Stimulated activated CD4-positive, alpha-beta T cell treated with anti-CD3 and anti-CD28 coated beads, Interleukin-12 subunit alpha, Interleukin-12 subunit beta, amount 100 ng/mL, for 48 hours (primary cell): ENCODE measurements at places on chromosomes 12 and 14.

GRCh38 chr12:61821381-61821780, 438.8 kb upstream of the USP15 start:
- DNase-seq, result no peak

- no peak for DNase-seq
Observed at GRCh38 chr12:64631197-64631596, 20.9 kb downstream of the RASSF3 start.

DNA sequence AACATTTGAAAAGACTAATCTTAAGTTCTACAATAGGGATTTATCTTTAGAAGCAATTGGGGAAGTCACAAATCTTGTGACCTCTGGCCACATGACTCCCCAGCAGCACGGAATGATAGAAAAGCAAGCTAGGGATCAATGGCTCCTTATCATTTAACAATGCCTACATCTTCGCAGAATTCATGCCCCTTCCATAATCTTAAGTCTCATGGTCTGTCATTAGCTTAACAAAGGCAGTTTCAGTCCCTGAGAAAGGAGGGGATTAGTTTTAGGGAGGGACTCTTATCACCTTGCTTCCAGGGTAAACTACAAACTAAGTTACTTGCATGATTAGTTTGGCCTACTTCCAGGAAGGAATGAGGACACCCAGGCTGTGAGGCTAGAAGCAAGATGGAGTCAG, 486.0 kb downstream of the RMST start:
- no peak for DNase-seq

DNA sequence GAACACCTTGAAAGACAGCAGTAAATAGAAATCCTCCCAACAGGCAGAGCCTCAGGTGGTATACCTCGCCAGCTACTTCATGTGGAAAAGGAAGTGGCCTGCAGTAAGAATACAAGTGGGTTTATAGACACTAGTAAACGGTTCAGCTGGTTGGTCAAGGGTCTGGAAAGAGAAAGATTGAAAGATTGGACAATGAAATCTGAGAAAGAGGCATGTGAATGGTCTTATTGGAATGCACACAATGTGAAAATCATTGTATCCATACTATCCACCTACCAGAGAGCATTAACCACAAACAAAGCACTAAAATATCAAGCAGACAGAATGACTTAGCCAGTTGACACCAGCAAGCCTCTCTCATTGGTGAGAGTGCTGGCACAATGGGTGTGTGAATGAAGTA, 98.2 kb downstream of the SSPN start:
- DNase-seq, result no peak

DNA sequence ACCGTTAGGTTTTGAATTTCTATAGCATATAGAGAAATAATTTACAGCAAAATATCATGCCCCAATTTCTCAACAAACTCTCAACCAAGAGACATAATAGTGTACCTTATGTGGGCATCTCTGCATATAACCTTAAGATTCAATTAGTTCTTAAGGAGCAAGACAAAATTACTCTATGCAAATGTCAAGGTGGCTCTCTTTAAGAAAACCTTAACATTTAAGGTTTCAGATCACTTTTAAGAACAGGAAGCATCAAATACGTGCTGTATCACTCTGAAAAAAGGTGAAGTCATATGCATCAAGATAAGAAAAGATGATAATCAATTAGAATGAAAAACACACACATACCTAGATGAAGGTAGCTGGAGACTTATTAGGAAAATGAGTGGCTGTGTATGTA, 728.0 kb downstream of the FLRT2 start:
- DNase-seq, result no peak

DNA sequence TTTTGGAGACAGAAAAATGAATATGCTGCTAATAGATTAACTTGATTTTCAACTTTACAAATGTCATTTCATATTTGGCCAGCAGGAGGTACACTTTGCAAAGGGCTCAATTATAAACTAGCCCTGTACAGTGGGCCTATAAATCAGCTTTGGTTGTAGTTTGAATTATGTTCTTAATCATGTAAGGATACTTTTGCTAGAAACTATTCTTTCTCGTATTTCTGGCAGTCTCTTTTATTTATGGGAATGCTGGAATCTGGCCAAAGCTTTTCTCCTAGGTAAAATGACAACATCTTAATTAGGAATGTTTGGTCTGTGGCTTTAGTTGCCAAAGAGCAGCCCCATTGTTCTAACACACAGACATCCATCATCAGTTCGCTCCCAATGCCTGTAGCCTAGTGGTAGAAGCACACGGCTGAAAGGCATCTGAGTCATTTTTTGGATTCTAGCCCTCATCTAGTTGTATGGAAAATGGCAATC, 1322.3 kb upstream of the SEL1L start:
- no peak for DNase-seq

DNA sequence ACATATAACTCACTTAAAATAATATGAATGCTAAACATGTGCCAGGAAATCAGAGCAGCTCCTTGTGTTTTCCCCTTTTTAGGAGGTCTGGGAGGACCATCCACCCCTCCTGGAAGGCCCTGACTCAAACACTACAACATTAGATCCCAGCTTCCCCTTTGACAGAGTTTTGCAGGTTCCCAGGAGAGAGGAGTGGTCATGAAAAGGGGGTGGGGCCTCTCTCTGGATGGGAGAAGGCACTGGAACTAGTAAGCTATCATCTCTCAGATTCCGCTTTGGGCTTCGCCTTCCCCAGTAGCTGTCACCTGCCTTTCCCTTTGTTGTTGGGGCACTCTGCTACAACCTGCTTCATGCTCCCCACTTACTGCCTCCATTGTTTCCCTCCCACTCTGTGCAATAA, 149.2 kb downstream of the ZFP36L1 start:
- DNase-seq, result no peak

DNA sequence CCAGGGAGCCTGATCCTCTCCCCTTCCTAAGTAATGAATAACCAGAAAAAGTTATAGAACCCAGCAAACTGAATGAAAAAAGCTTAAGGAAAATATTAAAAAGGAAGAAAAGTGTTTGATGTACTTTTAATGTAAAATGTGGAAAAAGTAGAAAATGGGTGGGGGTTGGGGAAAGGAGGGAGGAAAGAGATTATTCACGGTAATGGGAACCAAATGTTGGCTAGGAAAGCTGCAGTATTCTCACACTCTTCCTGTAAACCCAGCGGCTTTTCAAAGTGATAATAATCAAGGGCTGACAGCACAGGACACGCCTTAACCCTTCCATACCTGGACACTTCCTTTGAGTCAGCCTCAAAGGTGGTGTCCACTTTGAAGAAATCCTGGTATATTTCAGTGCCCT, 139.2 kb downstream of the TGFB3 start:
- DNase-seq, result no peak

- no peak for DNase-seq
Observed at GRCh38 chr12:132267873-132268272, 61.5 kb downstream of the GALNT9 start.

- no peak for DNase-seq
Observed at GRCh38 chr12:65672441-65672840, 151.8 kb upstream of the HMGA2 start.

- no peak for DNase-seq
Observed at GRCh38 chr14:41749429-41749828, 142.8 kb downstream of the LRFN5 start.

DNA sequence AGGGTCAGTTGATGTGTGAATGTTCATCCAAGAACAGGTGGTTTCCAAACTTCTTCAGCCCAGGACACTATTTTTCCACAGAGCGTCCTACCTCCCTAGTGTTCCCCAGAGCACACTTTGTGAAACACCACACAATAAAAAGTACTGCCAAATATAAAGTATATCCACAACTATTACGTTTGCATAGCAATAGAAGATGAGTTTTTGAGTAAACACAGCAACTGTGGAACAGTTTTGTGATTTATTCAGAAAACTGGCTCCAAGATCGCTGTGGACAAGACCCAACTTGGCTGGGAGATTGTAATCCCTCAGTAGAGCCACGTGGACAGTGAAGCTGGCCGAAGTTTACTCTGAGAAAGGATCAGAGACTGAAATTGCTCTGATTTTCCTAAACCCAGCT, 14.5 kb upstream of the MAP1LC3B2 start:
- no peak for DNase-seq

DNA sequence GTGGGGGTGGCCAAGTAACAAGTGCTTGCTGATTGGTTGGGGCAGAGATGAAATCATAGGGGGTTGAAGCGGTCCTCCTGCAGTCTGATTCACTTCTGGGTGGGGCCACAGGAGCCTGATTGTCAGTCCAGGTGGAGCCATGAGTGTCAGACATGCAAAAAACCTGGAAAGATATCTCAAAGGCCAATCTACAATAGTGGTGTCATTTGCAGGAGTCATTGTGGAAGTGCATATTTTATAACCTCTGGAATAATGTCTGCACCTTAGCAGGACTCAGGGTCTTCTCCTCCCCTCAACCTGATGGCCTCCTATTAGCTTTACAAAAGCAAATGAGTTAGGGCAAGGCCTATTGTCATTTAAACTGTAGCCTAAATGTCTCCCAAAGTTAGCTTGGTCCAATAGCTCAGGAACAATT, 241.4 kb downstream of the NUAK1 start:
- DNase-seq, result no peak

- no peak for DNase-seq
Observed at GRCh38 chr14:76376878-76377734, 1.2 kb downstream of the ESRRB start.

- no peak for DNase-seq
Observed at GRCh38 chr12:88225776-88226175, 83.7 kb downstream of the TMTC3 start.

- DNase-seq, result no peak
Observed at GRCh38 chr14:104223101-104224041, 85.0 kb downstream of the KIF26A start.

DNA sequence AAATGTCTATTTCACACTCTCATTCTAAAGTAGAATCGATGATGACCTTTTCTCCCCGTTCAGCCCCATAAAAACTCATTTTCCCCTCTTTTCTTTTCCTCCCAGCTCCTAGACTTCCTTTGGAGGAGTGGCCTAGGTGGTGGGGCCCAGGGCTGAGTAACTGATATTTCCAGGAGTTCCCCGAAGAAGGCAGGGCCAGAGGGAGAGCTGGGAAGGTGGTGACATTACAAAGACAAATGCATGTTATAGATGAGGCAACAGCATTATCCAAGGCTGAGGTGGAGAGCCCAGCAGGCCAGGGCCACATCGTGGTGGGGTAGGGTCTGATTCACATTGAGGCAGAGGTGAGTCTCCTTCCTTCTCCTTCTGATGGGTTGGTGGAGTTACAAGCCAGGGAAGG, 22.2 kb upstream of the HDAC7 start:
- no peak for DNase-seq

DNA sequence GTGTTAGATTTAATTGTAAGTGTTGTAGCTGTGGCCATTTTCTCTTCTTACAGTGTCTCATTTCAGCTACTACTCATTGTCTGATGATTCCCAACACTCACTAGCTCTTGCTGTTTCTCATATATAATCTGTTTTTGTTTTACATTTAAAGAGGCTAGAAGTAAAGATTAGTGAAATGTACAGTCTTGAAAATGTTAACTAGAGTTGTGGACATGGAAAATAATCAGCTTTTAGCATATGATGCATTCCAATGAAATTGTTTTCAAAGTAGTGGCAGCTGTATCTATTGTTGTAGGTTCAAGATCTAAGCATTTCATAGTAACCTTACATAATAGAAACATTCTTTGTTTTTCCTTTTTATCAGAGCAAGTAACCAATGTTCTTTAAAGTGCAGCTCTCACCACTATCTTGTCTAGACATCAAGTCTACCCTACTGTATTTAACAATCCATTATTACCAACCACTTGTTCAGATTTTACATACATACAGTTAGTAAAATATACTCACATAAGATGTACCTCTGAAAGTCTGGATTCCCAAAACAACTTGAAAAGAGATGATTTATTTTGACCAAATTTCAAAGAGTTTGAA, 76.9 kb downstream of the PPHLN1 start:
- no peak for DNase-seq

- DNase-seq, result no peak
Observed at GRCh38 chr14:48350971-48351370, 675.6 kb upstream of the MDGA2 start.

DNA sequence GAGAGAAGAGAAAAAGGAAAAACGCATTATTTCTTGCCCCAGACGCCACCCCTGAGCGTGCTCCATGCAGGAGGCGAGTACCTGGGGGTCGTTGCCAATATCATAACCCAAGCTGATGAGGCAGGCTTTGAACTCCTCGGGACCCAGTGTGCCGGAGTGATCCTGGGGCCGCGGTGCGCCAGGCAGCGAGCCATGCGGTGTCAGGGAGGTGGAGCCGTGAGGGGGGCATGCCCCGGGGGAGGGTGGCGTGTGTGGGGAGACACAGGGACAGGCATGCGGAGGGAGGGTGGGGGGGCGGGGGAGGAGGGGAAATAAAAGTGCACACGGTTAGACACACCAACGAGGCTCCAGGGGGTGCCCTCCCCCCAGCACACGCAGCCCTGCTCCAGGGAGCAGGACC, 86.0 kb upstream of the ZFP36L1 start:
- DNase-seq, result no peak

DNA sequence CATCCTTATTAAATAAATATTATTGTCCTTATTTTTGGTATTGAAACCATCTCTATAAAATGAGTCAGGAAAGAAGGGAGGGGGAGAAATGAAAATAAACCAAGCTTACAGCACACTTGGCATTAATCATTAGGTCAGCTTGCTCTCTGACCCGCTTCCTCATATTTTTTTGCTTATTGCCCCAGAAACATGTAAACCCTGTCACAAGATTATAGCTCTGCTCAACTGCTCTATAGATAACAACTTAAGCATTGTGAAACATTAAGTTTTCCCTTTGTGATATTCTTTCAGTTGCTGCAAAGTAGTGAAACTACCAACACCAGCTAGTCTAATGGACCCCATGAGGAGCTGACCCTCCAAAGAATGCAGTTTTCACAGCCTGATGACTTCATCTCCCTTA, 819.5 kb downstream of the SLC16A7 start:
- DNase-seq, result no peak

DNA sequence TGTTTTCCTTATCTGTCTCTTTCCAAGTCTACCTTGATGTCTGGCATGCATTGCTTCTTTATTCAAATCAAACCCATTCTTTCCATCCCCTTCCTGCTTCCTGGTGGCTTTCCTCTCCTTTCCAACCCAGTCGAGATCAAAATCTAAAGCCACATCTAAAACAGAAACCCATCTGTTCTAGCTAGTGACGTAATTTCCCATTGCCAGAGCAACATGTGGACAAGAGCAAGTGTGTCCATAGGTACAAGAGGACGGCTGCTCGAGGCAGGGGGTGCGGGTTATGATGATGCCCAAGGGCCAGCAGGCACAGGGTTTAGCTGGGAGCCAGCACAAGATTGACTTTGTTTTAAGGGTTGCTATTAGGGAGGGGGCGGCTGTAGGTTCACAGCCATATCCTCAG, 7.0 kb downstream of the KRT80 start:
- DNase-seq, result no peak

DNA sequence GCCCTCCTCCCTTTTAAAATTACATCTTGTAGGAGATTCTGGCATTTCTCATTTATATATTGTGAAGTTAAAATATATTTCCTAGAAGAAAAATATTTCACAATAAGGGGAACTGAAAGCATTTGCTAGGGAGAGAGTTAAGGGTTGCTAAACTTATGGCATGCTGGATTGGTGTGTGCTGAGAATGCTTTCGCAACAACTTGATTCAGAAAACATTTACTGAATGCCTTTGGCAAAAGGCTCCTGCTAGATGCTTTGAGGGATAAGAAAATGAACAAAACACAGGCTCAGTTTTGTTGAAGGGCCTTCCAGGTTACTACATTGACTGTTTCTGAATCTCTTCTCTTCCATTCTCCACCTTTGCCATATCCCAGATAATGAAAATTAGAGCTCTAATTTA, 67.5 kb downstream of the DIP2B start:
- no peak for DNase-seq
